Stimulated activated CD4-positive, alpha-beta T cell treated with anti-CD3 and anti-CD28 coated beads, Interleukin-4, amount 100 ng/mL, for 4 hours (primary cell): ENCODE measurements at places on chromosomes 5 and 9.
A peak's percentile ranks its signal among the peaks of the same experiment; 100 is the strongest.

GRCh38 chr9:3419893-3420292 is 105.9 kb downstream of the RFX3 start:
- no peak for DNase-seq

- no peak for DNase-seq
Observed at GRCh38 chr5:115389034-115389798, 92.8 kb upstream of the CCDC112 start.

DNA sequence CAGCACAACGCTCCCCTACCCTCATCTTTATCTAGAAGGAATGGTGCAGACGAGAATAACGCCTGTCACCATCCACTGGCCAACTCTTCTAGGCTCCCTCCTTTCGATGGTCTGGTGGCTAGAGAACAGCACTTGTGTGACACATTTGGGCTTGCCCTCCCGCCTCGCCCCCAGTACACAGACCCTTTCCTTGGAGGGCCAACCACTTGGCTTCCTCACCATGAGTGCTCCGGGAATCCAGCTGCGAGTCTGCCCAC is 1.4 kb downstream of the GNAQ start:
- no peak for DNase-seq

DNA sequence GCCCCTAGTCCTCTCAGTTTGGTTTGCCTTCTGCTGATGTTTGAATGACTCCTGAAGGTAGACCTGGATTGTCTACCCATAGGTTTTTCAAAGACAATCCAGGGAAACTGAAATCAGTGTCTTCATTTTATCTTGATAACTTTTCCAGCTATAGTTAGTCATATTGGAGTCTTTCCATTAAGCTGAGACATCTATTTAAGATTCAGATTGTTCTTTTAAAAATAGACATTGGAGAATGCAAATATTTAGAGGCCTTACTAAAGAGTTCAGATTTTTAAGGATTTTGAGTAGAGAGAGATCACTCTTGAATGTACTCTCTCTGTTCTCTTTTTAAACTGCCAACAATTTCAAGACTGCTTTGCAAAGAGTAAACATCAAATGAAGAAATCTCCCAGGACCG is 69.1 kb downstream of the GDNF start:
- DNase-seq: no peak

DNA sequence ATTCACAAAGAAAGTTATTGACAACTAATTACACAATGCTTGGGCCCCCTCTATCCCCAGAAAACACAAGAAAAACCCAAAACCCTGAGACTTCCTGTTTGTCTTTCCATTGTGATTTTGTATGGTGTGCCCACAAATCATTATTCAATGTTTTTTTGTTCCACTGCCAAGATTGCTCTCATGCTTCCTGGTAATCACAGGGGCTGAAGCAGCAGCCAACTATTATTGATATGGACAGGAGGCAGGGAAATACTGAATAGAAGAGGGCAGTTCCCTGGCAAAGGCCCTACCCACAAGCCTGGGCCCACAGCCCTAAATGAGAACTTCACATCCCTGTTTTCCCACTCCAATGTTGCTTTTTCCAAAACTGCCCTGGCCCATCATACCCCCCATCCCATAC is 21.5 kb upstream of the RFK start:
- no peak for DNase-seq

- DNase-seq: no peak
Observed at GRCh38 chr9:133475292-133476012, 3.4 kb downstream of the SLC2A6 start.

DNA sequence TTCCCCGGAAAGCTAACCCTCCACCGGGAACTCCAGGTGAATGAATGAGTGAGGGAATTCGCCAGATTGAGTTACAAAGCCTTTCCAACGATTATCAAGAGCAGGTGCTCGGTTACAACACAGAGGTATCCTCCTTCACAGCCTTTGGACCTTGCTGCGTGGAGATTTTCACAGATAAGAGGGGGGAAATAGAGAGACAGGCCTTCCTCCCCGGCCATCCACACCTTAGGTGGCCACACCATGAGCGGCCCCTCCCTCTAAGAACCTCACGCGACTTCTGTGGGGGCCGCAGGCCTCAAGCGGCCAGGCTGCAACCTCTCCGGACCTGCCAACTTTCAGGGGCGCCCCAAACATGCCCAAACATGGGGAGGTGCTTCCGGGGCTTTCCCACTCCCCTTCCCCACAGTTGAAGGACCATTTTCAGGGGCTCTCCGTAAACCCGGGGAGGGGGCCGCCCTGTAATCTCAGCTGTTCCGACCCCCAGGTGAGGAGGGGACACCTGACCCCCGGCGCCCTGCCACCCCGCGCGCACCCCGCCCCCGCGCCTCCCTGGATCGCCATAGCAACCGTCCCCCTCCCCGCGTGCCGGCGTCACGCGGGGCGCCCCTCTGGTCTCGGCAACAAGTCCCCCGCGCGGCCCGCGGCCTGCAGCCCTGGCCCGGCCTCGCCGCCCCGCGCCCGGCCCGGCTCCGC is 603 bp downstream of the DENND1A start:
- DNase-seq: peak; percentile 39

DNA sequence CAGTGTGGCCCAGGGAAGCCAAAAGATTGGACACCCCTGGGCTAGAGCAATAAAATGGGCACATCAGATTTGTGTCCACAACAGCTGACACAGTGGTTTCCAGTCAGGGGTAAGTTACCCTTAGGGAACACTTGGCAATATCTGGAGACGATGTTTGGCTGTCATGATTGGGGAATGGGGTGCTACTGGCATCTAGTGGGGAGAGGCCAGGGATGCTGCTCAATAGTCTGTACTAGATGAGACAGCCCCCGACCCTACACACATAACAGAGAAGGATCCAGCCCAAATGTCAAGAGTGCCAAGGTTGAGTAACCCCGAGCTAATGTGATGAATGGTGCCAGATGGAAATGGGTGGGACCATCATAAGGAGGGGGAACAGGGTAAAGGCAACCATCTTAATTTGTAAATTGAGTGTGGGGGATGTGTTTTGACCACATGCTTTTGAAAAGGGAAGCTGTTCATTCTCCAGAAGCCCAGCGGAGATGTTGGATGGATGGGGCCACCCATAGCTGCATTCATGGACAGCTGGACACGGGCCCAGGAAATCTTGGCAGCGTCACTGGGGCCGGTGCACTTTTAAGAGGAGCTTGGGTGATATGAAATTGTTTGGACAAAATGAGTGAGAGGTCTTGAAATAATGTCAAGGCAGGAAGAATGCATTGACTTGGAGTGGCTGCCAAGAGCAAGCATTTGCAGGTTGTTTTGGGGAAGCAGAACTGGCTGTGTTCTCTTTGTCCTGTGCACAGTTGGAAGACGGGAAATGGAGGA is 33.4 kb downstream of the SYK start:
- no peak for DNase-seq

DNA sequence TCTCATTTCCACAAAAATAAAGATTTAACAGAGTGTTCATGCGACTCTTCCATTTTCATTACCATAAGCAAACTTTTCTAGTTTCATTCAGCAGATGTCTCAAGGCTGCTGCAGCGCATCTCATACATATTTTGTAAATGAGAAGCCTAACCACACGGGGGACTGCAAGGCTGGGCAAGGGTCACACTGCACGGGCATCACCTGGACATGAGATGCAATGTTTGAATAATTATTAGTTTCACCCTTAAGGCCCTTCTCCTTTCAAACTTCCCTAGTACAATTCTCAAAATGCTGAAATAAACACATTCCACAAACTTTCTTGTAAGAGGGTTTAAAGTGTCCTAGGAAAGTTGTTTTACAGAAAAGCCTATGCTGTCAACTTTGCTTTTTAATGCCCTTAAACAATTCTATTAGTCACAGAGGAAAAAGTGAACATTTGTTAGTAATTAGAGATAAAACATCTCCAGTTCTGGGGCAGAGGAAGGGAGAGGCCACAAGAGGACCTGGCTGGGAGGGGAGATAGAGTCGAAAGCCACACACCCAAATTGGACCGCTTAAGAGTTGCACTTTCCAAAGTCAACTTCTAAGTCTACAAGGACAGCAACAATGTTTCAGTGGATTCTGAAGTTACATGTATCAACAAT is 1.3 kb downstream of the DENND1A start:
- DNase-seq: no peak

GRCh38 chr9:21154018-21154608 is 12.3 kb downstream of the IFNA21 start:
- no peak for DNase-seq
